ENCODE measurements at places on chromosomes 2 and 18. TPM values are rescaled to one million over a fixed set of nuclear protein-coding genes. Genes with fewer than 3 reads are reported as not detected.
A peak's percentile ranks its signal among the peaks of the same experiment; 100 is the strongest.

Gene ALK
- total RNA-seq = not detected

GRCh38 chr2:11169333-11169732 is 14.1 kb downstream of the SLC66A3 start:
- no peak for DNase-seq
- no peaks in the 10 kb centered on the region for H3K36me3 ChIP-seq
- no peaks in the 10 kb centered on the region for H3K27me3 ChIP-seq
- H3K4me3 ChIP-seq = no peak overlapping the region

GRCh38 chr2:176814740-176815367 is 397.7 kb upstream of the HNRNPA3 start:
- no peak for DNase-seq
- no peaks in the 10 kb centered on the region for H3K27me3 ChIP-seq
- no peak overlapping the region for H3K4me3 ChIP-seq
- no peaks in the 10 kb centered on the region for H3K36me3 ChIP-seq
- no peak overlapping the region for H3K27ac ChIP-seq
- H3K4me1 ChIP-seq = peaks cover 3% of the 10 kb centered on the region

- H3K27ac ChIP-seq = peak overlapping the region; percentile 96
- H3K27me3 ChIP-seq = no peaks in the 10 kb centered on the region
- H3K4me3 ChIP-seq = peak overlapping the region; percentile 90
- H3K36me3 ChIP-seq = no peaks in the 10 kb centered on the region
These were observed 67.9 kb downstream of the LRRFIP1 start for GRCh38 chr2:237695201-237695780.

DNA sequence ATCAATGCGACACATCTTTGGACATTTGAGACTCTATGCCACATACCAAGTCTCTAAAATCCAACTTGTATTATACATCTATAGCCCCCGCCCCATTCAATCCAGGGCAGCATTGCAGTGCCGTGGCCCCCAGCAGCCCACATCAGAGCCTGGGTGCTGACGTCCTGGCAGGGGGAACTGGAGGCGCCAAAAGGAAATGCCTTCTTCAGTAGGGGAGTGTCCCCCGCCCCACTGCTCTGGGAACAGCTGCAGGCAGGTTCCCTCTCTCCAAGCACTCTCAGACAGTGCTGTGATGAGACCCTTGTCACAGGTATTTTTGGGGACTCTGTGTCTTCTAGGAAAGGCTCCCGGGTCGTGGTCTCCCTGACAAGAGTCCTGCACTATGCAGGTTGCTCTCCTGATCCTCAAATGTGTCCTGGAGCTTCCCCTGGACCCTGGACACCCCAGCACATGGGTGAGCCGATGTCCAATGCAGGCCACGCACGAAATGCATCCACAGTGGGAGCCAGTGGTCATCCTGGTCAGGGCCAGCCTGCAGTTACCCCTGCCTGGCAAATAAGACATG is 188.7 kb downstream of the RTP5 start:
- H3K27ac ChIP-seq = no peak overlapping the region
- peaks cover 4% of the 10 kb centered on the region for H3K27me3 ChIP-seq
- no peak overlapping the region for H3K4me3 ChIP-seq
- no peaks in the 10 kb centered on the region for H3K36me3 ChIP-seq
- H3K4me1 ChIP-seq = no peaks in the 10 kb centered on the region
- DNase-seq = no peak

GRCh38 chr2:207975921-207976320 is 49.4 kb downstream of the PLEKHM3 start:
- no peak for DNase-seq
- peaks cover 16% of the 10 kb centered on the region for H3K36me3 ChIP-seq
- no peaks in the 10 kb centered on the region for H3K27me3 ChIP-seq
- H3K27ac ChIP-seq = no peak overlapping the region
- H3K4me3 ChIP-seq = no peak overlapping the region
